Posterior vena cava (tissue), 2 donors: ENCODE measurements at places on chromosomes 11 and 22.

GRCh38 chr11:92211576-92212167 is 12.9 kb upstream of the FAT3 start:
- DNase-seq = no peak

- DNase-seq = no peak
Measured at GRCh38 chr22:25690798-25691197, 51.2 kb upstream of the MYO18B start.

DNA sequence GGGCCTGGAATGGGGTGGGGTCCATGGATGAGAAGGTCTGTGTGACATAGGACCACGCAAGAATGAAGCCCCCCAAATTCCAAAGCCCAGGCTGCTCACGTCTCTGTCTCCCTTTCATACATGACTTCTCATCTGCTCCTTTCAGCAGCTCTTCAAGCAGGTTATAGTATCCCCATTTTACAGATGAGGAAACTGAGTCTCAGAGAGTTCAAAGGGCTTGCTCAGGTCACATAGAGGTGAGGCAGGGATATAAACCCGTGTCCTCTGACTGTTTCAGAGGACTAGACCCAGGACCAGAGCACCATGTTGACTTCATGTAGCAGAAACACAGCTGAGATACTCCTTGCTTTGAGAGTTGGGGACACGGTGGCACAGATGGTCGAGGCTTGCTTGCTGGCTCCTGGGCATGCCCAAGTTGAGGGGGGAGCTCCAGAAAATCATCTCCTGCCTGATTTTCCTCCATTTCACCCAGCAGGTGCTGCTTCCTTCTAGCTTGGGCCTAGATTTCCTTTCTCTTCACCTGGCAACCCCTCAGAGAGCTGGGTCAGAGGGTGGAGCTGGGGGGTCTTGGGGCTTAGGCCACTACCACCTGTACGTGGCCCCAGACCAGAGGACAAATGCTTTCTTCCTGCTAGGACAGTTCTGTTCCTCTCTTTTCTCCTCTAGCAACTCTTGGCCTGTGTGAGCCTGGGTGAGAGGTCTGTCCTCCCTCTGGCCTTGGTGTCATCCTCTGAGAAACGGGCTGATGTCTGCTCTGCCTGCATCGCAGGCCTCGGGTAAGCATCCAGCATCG is 24.1 kb upstream of the THY1 start:
- DNase-seq = no peak

DNA sequence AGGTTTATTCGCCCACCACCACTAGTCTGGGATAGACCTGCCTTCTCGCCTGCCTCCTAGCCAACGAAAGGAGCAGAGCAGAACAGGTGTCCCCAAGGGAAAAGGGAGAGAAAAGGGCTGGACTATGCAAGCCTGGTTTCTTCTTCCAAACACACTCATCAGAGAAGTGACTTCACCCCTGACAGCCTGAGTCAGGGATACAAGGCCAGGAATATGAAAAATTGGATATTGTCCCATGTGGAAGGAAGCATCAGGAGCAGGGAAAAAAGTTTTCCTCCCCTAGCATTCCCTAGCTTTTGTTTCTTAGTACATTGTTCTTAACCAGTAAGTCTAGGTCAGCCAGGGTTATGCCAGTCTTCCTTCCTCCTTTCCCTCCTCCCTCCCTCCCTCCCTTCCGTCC is 56.9 kb upstream of the TNRC6B start:
- no peak for DNase-seq

DNA sequence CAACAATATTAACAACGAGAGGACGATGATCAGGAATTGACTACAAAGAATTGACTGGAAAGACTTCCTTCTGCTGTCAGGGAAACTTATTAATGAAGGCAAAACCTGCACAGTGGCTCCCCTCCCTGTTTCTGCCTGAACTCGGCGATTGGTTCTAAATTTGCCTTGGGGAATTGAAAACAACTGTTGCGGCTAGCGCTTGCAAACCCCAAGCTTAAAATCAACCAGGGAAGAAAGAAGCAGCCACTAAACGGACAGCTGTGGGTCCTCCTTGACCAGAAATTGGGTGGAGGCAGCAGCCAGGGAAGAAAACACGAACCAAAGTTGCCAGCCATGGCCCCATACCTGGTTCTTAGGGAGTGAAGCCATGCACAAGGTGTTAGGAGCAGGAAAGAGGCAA is 383.5 kb upstream of the CADM1 start:
- DNase-seq = no peak
